ENCODE measurements at places on chromosomes 1 and 21. TPM values are rescaled to one million over a fixed set of nuclear protein-coding genes. Genes with fewer than 3 reads are reported as not detected.

Gene KIF2C
- 228 TPM for total RNA-seq

- DNase-seq, result peak; percentile 76
Measured at GRCh38 chr1:31548907-31549808, 27.2 kb upstream of the TINAGL1 start.

DNA sequence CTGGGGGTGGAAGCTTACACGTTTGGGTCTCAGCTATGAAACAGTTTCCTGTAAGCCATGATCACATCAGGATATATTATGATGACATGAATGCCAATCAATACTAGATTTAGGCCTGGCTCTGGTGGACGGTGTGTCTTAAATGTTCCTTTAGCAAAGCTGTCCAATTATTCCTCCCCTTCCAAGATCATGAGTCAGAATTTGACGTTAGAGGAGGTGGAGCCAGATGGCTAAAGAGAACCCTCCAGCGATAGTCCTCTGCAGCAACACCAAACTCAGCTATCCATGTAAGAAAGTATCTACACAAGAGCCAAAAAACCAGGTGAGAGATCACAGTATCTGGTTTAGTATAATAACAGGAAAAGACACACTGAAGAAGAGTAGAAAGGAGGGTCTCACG is 47.8 kb downstream of the PACC1 start:
- DNase-seq, result no peak

Gene LRRC38
- not detected for total RNA-seq

- no peak for DNase-seq
Measured at GRCh38 chr1:55604179-55604578, 389.0 kb upstream of the USP24 start.

DNA sequence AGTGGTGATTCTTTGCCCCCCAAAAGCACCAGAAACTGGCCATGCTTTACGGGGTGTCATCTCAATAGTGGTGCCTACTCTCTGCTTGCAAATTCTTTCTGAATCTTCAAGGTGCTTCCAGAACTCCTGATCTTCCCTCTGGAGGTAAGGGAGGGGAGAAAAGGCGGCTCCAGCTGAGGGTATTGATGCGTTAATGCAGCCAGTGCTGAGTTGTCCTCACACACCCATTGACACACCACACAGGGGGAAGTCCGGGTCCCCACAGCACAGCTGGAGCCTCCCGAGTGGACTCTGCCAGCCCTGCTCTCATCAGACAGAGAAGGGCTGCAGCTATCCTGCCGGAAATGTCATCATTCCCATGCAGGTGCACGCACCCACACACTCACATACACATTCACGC is 1.2 kb downstream of the VSIG8 start:
- DNase-seq, result no peak

All from activated naive CD4-positive, alpha-beta T cell treated with anti-CD3 and anti-CD28 coated beads, Interleukin-2, amount 50 U/mL, for 72 hours (primary cell).